Central memory CD4-positive, alpha-beta T cell (primary cell): ENCODE measurements at places on chromosomes 6 and 20.

DNA sequence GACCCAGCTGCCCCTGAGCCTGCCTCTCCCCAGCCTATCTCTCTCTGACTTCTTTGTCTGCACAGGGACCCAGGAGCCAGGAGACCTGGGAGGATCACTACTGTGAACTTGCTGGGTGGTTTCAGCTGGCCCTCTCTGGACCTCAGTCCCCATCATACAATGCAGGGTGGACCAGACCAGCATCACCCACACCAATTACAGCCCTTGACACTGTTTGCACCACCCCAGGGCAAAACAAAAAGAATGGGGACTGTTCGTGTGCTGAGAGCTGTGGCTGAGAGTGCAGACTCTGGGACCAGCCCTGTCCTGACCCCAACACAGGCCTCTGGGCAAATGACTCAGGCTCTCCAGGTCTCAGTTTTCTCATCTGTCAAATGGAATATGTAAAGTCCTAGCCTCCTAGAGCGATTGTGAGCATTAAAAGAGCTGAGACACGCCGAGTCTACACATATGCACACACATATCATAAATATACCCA, 25.4 kb downstream of the PTGIS start:
- DNase-seq = no peak

DNA sequence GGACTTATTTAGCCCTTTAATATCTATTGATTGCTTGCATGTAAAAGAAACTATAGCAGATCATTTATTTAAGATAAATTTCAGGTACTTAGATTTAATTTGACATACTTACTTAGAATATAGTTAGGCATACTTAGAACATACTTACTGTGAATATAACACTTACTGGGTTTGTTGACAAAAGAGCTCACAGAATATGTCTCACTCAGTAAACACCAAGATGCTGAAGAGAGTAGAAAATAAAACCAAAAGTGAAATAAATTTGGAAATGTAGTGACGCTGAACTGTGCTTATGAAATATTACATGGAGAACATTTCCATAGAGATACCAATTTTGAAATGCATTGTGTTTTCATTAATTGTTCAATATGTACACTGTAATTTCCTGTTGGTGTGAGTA, 615.4 kb upstream of the MAN1A1 start:
- DNase-seq = no peak

- DNase-seq = no peak
These were observed 4.0 kb upstream of the ZNF341 start for GRCh38 chr20:33727806-33728205.

- no peak for DNase-seq
These were observed 22.9 kb downstream of the DHX35 start for GRCh38 chr20:38985060-38985459.

DNA sequence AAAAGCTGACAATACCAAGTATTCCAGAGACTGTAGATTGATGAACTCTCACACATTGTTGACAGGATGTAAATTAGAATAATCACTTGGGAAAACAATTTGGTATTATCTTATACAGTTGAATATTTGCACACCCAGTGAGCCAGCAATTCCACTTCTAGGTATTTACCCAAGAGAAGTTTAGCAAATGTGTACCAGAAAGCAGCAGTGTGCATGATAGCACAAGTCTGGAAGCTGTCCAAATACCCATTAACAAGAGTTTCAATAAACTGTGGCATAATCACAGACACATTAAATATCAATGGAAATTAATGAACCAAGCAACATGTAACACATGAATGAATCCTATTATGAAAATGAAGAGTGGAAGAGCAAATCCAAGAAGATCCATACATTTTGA, 233.6 kb downstream of the TPBG start:
- DNase-seq = no peak

DNA sequence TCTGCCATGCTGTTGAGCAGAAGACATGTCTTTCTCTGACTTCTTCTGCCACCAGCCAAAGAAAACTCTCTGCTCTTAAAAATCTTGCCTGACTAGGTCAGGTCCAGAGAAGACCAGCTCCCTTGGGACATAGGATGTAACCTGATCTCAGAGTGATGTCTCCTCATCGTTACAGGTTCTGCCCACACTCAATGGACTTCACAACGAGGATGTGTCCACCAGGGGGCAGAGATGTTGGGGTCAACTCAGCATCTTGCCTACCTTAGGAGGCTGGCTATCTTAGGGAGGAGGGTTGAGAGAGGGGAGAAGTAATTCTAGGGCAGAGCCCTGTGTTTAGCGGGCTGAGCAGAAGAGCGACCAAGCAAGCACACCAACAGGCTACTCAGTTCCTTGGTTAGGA, 207.6 kb upstream of the CDH4 start:
- no peak for DNase-seq

DNA sequence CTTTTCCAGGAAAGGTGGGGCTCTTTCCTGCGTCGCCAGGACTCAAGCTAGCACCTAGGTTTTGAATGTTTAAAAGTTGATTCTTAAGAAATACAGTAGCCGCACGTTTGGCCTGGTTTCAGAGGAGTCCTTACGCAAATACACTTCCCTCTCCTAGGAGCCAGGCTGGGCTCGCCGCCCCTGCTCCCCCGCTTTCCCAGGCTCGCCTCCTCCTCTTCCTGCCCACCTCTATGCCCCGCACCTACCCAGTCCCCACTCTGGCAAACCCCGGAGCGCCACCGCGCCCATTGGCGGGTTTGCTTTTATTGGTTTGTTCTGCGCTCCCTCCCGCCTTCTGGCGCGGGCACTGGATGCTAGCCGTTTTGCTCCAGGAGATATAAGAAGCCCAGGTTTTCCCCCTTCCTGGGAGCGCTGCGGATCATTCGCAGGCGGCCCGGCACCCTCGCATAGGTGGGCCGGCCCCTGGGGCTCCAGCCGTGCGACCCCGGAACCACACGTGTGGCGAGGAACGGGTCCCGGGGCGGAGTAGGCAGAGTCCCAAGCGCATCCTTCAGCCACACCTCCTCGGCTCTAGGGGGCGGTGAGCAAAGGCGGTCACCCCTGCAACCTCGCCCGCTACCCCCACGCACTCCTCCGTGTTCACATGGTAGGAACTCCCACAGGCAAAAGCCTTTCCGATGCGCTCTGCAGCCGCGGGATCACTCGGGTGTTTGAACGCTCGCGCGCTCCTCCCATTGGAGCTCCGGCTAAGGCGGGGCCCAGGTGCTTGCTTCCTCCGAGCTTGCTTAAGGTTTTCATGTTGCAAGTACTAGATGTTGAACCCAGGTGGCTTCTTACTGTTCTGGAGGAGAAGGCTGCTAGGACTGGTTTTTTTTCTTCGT, 119.0 kb downstream of the RTN4IP1 start:
- DNase-seq = peak; percentile 70

- DNase-seq = no peak
These were observed 223.8 kb downstream of the NRN1 start for GRCh38 chr6:5782783-5783547.

DNA sequence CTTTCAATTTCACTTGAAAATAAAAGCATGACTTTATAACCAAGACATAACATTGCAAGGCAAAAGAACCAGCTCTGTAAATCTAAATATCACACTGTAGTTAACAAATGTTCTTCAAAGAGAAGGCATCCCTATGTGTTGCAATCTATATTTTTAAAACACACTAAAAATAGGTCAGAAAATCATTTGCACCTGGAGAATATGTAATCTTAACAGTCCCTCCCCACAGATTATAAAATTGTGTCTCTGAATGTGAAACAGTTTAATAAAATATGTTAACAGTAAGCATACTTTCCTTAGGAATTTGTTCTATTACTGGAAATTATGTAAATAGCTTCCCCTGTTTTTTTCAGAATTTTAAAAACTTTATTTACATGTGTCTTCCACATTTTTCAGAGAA, 351.9 kb downstream of the COL12A1 start:
- DNase-seq = no peak

DNA sequence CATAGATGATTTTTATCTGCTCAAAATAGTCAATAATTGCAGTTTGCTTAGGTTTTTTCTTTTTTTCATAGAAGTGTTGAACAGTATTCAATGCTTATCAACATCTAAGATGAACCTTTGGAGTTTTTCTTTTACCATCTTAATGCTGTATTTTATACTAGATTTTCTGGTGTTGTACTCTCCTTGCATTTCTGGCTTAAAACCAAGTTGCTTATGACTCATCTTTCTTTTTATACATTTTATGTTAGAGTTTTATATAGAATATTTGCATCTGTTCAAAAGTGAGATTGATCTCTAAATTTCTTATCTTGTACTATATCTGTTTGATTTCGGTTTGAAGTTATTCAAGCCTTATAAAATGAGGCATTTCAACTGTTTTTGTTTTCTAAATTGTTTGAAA, 232.5 kb downstream of the RFPL4B start:
- DNase-seq = no peak

DNA sequence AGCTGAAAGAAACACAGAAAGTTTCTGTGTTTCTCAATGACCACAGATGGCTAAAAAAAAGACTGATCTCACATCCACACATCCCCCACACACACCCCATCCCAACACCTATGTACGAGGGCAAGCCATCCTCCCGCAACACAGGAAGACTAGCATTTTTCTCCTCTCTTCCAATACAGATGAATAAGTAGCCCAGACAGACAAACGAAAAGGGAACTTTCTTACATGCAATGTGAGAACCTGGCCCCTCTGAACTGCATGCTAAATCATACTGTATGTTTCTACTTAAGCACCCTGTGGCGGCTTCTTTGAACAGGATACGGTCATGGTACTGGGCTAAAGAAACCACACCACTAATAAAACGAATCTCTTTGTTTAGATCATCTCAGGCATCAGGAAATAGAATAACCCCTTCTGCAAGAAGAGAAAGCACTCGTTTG, 116.2 kb downstream of the GMDS start:
- no peak for DNase-seq

- DNase-seq = no peak
These were observed 164.1 kb downstream of the FRK start for GRCh38 chr6:115896538-115897129.

DNA sequence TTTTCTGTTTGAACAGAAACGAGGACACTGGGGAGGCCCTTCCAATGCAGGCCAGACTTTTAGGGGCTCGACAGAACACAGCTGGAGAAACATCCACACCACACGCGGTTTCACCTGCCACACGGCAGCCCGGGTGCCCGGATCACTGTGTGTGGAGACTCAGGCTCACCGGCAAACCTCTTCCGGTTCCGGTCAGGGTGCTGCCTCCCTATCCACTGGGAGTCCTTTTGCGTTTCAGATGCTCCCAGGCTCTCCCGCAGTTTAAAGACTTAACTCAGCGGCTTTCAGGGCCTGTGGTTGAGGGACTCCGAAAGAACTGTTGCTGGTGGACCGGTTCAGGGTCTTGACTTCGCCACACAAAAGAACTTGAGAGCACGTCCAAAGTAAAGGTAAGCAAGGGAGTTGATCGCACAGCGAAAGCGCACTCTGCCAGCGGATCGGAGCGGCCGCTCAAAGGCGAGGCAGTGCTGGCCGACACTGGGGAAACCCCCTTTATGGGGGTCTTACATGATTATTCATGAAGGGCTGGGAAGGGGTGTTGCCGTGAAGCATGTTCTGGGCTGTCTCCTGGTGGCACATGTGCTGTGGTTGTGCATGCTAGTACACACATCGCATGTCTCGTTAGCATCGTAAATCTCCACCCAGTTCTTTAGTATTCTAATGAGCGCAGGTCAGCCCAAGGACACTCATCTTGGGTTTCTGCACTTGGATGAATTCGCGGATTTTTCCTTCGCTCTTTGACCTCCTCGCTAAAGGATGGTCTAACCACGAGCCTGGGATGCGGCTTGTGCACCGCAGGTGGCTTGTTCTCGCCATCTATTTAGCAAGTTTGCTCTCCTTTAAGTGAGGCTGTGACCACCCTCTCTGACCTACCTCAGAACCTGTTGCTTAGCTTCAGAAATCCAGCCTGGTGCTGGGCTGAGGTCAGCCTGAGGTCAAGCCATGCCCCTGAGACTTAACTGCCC, 180.3 kb downstream of the CDH26 start:
- DNase-seq = peak; percentile 44
